ENCODE measurements at places on chromosomes 16 and 17.
A peak's percentile ranks its signal among the peaks of the same experiment; 100 is the strongest.

- ATAC-seq, result no peak
Observed at GRCh38 chr17:43784068-43784467, 3.8 kb downstream of the CFAP97D1 start.

GRCh38 chr16:20937736-20938135, 37.2 kb downstream of the LYRM1 start:
- no peak for ATAC-seq

DNA sequence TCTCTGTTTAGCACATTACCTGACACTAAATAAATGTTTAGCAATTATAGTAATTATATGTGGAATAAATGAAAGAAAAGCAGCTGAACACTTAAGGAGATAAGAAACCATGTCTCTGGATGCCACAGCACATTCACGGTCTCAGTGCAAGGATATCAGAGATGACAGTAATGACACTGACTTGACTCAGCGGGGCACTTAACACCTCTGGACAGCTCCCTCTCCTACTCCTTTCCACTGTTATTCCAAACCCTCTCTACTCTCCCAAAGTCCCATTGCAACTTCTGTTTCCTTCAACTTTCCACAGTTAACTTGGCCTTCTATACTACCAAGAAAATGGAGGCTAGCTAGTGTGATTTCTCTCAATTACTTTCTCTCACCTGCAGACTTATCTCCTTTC, 93.0 kb upstream of the CORO6 start:
- no peak for ATAC-seq

DNA sequence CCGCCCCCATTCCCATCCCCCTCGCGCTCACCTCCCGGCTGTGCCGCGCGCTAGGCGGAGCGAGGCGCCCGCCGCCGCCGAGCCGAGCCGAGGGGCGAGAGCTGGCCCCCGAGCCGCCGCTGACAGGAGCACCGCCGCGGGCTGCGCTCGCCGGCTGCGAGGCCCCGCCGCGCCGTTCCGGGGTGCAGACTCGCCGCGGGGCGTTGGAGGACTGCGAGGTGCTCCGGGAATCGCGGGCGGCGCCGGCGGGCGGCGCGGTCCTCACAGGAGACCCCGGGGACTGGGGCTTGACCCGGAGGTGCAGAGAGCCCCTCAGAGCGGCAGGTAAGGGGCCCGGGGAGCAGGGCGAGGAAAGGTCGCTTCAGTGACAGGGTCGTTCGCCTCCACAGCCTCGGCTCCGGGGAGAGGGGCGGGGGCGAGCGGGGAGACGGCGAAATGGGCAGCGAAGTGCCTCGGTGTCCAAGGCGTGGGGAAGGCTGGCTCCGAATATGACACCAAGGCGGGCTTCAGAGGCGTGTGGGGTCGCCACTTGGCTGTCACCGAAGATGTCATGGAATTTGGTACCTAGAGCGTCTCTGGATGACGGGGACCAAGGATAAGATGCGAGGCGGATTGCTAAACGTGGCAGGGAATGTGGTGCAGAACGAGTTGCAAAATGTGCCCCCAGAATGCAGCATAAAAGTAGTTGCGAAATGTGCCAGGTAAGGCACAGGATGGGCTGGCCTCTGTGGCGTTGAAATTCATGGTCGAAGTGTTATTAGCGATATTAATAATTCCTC, 580 bp downstream of the TANC2 start:
- peak; percentile 69 for ATAC-seq

GRCh38 chr16:84485255-84486010, 19.0 kb downstream of the MEAK7 start:
- no peak for ATAC-seq

DNA sequence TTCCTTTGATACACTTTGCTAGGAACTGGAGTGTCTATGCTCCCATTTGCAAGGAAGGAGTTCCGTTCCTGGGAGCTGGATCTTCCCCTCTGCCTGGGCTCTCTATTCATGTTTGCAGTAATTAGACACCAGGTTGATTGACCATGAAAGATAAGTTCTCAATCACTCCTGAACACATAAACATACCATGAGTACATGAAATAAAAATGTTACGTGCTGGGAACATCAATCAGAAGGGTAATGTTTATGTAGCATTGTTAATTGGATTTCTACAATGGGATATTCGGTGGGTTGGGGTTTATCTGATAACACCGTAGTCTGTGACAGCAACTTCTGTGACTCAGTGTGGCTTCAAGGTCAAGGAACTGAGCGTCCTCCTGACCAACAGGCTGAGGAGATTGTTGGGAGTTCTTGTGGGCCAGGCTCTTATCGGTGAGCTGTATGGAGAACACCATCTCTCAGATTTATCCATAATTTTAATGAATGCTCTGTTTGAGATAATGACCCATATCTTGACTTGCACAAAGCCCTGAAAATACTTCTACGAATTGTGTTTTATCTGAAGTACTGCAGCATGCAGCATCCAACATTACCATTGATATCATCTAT, 136.4 kb downstream of the NPIPB5 start:
- ATAC-seq, result no peak

DNA sequence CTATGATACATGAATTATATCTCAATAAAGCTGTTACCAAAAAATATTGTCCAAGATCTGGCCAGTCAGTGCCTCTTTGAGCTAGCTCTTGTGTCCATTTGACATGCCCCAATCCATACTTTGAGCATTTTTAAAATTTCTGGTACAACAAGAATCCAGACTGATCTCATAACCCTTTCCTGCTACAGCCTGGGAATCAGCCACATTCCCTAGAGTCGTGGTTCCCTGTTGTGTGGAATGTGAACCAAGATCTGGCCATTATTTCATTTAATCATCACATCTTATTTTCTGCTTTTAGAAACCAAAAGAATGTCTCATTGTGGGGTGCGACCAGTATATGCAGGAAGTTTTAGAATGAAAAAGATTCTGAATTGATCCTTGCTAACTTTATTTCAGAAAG, 34.3 kb upstream of the RPRML start:
- no peak for ATAC-seq

DNA sequence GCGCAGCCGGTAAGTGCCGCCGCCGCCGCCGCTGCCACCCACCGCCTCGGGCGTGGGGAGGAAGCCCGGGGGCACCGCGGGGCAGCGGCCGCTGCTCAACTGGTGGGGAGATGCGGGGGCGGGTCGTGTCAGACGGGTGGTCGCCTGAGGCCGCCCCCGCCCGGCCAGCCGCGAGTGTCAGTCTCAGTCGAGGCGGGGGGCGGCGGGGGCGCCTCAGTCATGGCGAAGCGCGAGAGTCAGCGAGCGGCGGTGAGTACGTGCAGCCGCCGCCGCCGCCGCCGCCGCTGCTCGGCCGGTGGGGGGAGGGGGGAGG, 76.2 kb downstream of the CHD9 start:
- no peak for ATAC-seq

DNA sequence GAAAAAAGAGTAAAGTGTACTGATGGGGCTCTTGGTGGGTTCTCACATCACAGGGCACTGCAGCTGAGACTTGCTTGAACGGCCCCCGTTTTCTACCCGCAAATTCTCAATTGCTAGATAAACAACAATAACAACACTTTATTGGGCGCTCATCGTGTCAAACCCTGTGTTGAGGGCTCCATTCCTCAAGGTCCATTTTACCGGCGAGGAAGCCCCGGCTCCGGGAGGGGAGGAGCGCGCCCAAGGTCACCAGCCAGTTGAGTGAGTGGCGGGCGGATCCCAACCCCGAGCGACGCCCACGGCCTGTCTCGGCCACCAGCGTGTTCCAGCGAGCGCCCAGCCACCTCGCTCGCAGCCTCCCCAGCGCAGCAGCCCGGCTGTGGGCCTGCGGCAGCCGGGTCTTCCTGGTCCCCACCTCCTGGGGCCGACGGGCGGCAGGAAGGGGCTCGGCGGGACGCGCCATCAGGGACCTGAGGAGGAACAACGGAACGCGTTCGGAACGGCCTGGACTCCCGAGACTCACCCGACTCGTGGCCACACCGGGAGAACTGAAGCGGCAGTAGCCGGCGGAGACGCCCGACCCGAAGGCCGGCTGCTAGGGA, 373 bp downstream of the CMC2 start:
- ATAC-seq, result peak; percentile 64

GRCh38 chr17:76500074-76500746, 1.0 kb downstream of the RHBDF2 start:
- ATAC-seq, result peak; percentile 16

DNA sequence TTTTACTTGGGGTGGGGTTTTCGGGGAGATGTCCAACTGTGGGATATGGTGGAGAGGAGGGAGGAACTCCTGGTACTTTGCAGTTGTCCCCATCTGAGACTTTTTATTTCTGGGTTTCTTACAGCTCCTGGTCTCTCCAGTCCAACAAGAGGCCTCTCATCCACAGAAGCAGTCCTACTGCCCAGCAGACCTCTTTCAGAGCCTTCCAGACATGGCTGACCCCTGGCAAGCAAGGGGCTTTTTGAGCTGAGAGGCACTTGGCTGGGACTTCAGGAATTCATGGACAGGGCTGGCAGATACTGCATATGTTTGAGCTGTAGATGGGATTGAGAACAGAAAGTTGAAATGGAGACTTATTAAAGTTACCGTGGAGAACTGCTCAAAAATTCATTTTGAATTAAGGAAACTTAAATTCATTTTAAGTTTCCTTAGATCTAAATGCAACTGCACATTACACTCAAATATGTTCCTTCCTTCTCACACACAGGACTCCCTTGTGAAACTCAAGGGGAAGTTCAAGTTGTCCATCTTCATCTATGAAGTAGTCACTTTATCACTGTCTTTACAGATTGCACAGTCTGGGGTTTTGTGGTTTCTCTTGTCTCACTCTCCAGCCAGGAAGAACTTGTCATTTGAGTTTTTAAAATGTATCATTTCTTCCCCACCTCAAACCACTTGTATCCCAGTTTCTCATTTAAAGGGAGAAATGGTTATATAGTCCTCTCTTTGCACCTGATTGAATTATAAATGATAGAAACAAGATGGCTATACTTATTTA, 1.1 kb downstream of the LASP1NB start:
- no peak for ATAC-seq

- ATAC-seq, result no peak
Observed at GRCh38 chr17:4788159-4788806, 481 bp upstream of the GLTPD2 start.

- ATAC-seq, result no peak
Observed at GRCh38 chr17:42212382-42212781, 18.1 kb upstream of the GHDC start.

GRCh38 chr16:53922067-53922806, 218.3 kb downstream of the FTO start:
- no peak for ATAC-seq

- ATAC-seq, result no peak
Observed at GRCh38 chr16:54812229-54812628, 118.4 kb upstream of the IRX5 start.

- no peak for ATAC-seq
Observed at GRCh38 chr16:79598348-79599181, 2.0 kb downstream of the MAF start.

DNA sequence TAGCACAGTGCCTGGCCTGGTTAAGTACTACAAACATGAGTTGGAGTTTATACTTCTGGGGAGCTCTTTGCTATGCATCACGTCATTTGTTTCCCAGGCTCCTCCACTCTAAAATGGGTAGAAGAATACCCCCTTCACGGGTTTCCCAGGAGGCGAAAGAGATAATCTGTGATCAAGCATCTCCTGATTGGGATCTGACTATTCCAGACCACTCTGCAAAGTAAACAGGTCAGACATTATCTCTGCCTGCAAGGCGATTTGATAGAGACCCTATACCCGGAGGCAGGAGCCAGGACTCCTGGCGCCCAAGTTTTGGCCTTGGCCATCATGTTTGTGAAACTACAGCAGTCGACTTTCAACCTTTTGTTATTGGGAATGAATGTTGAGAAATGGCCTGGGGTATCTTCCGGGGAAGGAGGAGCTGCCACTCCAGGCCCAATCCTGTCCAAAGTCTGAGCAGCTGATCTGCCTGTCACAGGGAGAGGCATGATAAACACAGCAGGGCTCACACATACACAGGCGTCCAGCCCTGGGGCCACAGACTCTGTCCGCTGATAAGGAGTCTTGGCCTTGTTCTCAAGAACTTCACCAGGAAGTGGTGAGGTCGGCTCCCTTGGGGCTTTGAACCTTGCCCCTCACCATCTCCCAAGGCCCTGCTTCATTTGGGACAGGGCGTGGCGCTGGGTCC, 199.9 kb downstream of the MAF start:
- ATAC-seq, result no peak

- peak; percentile 19 for ATAC-seq
Observed at GRCh38 chr16:10514369-10515055, 65.9 kb downstream of the EMP2 start.

GRCh38 chr17:45954914-45955313, 44.1 kb upstream of the STH start:
- ATAC-seq, result no peak

DNA sequence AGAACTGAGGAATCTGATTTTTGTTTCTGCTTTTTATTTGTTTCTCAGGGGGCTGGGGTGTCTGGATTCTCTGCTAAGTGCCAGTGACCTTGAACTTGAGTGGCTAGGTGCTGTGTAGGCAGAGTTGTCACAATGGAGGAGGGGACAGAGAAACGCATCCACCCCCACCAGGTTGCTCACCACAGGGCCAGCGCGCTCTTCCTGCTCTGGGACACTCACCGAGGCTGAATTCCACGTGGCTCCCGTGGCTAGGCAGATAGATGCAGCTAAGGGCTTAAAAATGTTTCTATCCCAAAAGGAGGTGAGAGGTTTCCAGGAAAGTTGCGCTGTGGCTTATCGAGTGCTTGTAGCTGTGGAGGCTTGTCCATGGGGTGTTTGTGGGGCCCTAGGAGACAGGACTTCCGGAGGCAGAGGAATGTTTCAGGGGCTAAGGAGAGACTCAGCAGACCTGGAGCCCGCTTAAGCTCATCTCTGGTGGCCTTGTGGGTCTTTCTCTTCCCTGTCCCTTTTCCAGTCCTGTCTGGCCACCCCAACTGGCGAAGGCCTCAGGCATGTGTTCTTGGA, 36.8 kb downstream of the ADCY7 start:
- no peak for ATAC-seq

GRCh38 chr16:13102401-13102800, 201.0 kb downstream of the SHISA9 start:
- ATAC-seq, result no peak

- ATAC-seq, result peak; percentile 51
Observed at GRCh38 chr16:4640572-4641305, 16.1 kb downstream of the MGRN1 start.

- ATAC-seq, result no peak
Observed at GRCh38 chr17:55672585-55673501, 49.8 kb downstream of the TMEM100 start.

- peak; percentile 43 for ATAC-seq
Observed at GRCh38 chr16:78925083-78925767, 675.3 kb downstream of the MAF start.

Measured in esophagus mucosa (tissue), 1 donor.